ENCODE measurements at places on chromosomes 5 and 9. TPM values are rescaled to one million over a fixed set of nuclear protein-coding genes. Genes with fewer than 3 reads are reported as not detected.

Gene PRUNE2
- total RNA-seq: 0.35 TPM

Gene NEURL1B
- 2.3 TPM for total RNA-seq

Gene SUSD3
- total RNA-seq: 0.27 TPM

Gene TPRN
- 8.2 TPM for total RNA-seq

Gene CCNJL
- 10.3 TPM for total RNA-seq

Gene DIPK1B
- 14.4 TPM for total RNA-seq

Gene TRPM6
- 1.4 TPM for total RNA-seq

Gene MYOZ3
- total RNA-seq: not detected

Gene PCDHGC5
- total RNA-seq: 0.30 TPM

Gene TTF1
- 15.7 TPM for total RNA-seq

Gene FOXD4L4
- total RNA-seq: 0.07 TPM

Gene ZNF454
- total RNA-seq: not detected

Gene EIF4E1B
- not detected for total RNA-seq

Gene KLF9
- total RNA-seq: 7.4 TPM

Gene WDR70
- 25.6 TPM for total RNA-seq

Gene SHB
- total RNA-seq: 12.5 TPM

Gene SPATA31A1
- not detected for total RNA-seq

Gene LOX
- total RNA-seq: 0.30 TPM

Gene LCP2
- total RNA-seq: not detected

Gene HRH2
- not detected for total RNA-seq

Gene LRRC70
- total RNA-seq: 0.54 TPM

Gene KCTD16
- 2.8 TPM for total RNA-seq

Gene NAIP
- 8.5 TPM for total RNA-seq

Gene FGF1
- total RNA-seq: not detected

Gene NSUN2
- total RNA-seq: 118 TPM

Gene OLFML2A
- 63.6 TPM for total RNA-seq

Gene COL5A1
- total RNA-seq: 2.1 TPM

Gene RMRP
- 10,171 TPM for total RNA-seq

Gene ABCA1
- total RNA-seq: 5.9 TPM

Gene PCDHA1
- 0.12 TPM for total RNA-seq

Gene ZDHHC11B
- 0.26 TPM for total RNA-seq

Measured in NCI-H460 (cell line).